ENCODE measurements at places on chromosomes 11 and 22.

GRCh38 chr11:8321876-8322275 lies 58.2 kb upstream of the LMO1 start:
- no peak for DNase-seq

GRCh38 chr11:32874132-32874531 lies 18.5 kb upstream of the QSER1 start:
- no peak for DNase-seq

DNA sequence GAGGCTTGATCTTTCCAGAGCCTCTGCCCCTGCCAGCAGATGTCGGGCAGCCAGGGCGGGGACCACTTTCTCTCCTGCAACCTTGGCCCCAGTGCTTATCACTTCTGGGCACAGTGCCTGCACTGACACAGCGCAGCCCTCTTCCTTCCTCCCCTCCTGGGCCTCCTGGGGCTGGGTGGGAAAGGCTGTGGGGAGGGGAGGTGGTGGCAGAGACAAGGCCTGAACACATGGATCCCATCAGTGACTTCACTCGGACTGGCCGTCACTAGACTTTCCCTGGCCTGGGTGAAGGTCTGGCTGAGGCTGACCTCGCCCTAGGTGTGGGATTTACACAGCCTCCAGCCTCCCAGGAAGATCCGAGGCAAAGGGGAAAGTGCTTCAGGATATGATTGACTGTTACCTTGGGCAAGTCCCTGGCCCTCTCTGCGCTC lies 68.1 kb downstream of the LRRC32 start:
- DNase-seq = no peak

- peak; percentile 33 for DNase-seq
Observed at GRCh38 chr11:123654566-123655081, at the start of gene SCN3B. Gene SCN3B (minus strand): TSS chr11:123654624. CDS start chr11:123653801, 823 bp downstream.

GRCh38 chr22:49010901-49011300 lies 816.8 kb downstream of the BRD1 start:
- peak; percentile 9 for DNase-seq

GRCh38 chr11:78011301-78011700 lies 11.8 kb downstream of the KCTD14 start:
- no peak for DNase-seq

GRCh38 chr11:32430568-32431381 lies 4.6 kb downstream of the WT1 start:
- no peak for DNase-seq

DNA sequence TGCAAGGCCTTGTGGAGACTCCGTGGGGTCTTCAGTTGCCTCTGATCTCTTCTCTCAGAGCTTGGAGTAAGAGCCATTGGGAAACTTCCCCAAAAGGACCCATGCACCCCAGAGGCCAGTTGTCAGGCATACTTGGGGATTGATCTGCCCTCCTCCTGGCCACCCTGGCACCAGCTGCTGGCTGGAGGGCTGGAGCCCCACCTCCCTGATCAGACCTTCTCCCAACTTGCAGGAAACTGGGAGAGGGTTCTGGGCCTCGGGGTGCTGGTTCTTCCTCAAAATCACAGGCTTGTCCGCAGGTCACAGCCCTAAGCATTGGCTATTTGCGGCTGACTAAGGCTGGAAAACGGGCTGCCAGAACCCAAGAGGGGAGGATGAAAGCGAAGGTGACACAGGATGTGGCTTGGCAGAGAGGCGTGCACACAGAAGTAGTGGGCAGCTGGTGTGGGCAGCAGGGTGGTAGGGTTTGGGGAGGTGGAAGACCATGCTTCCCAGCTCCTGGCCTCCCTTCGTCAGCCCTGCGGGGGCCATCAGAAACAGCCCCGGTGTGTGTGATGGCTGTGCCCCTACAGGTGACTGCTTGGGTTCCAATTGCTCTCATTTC lies 1.3 kb upstream of the DGKZ start:
- peak; percentile 64 for DNase-seq

DNA sequence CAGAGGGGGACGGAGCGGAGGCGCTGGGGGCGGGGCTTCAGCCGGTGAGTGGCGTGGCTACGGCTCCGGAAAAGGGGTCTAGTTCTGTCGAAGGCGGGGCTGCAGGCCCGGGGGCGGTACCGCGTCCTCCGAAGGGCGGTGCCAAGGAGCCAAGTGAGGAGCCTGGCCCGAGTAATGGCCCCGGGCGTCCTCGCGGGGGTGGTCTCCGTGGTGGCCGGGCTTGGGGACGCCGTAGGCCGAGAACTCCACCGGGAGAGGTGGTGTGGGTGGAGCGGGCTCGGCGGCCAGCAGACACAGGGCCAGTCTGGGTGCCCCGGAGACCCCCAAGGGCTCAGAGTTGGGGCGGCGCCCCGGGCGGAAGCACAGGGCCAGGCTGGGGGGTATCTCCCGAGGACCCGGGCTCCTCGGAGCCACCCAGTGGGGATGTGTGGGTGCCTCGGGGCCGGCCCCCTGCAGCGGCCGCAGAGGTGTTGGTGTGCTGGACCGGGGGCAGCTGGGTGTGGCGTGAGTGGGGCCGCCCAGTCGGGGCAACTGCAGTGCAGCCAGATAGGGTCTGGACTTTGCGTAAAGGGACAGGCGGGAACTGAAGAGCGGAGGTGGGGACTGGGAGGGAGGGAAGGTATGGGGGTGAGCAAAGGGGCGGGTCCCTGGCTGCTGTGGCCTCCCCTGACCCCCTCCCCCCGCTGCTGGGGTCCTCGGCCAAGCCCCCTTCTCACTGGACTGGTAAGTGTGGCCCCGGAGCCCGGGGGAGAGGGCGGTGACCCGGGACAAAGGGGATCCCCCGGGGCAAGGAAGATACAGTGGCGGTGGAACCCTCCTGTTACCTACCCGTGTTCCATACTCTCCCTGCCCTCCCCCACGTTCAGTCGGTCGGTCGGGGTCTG lies 838 bp downstream of the FKBP2 start:
- no peak for DNase-seq
